ENCODE measurements at places on chromosomes 12 and 14.

GRCh38 chr12:21941506-21942376 lies 515 bp upstream of the ABCC9 start:
- peak; percentile 70 for DNase-seq

GRCh38 chr12:68292151-68292943 lies 38.9 kb upstream of the IL22 start:
- no peak for DNase-seq

- no peak for DNase-seq
Measured at GRCh38 chr12:14962153-14962539, 745 bp upstream of the ARHGDIB start.

GRCh38 chr12:55736780-55737580 lies 5.9 kb upstream of the GDF11 start:
- peak; percentile 98 for DNase-seq

GRCh38 chr14:94113490-94113889 lies 3.0 kb downstream of the IFI27 start:
- DNase-seq, result no peak

- no peak for DNase-seq
Measured at GRCh38 chr12:116313194-116313927, 35.9 kb upstream of the MED13L start.

DNA sequence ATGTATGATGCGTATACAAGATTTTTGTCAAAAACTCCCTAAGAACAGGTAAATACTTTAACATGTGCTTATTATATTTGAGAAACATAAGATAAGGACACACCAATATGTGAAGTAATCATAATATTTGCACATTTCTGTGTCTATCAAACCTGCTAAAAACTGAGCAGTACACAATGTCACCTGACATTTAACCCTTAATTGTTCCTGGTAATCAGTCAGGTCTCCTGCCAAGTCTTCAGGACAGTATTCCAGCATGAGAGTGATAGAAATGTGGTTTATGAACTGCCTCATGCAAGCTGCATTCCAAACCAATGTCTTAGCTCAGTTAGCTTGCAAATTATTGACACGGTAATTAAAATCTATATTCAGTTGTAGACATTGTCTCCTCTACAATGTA lies 4.2 kb downstream of the SOX5 start:
- no peak for DNase-seq

DNA sequence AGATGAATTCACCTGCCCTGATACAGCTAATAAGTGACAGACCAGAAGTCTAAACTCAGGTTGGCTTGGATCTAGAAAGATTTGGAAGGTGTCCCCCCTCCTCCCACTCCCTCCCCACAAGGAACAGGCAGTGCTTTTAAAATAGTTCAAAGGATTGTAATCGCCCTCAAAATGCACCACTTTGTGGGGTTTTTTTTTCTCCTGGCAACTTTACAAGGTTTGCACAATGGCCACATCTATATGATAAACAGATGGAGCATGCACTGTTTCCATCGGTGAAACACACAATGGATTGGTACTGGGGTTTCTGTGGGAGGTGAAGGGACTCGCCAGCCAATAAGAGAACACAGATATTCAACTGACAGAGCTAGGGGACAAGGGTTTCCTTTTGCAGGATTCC lies 137.4 kb downstream of the LLPH start:
- no peak for DNase-seq

GRCh38 chr12:119459481-119459880 lies 125.0 kb downstream of the CCDC60 start:
- DNase-seq, result peak; percentile 28

DNA sequence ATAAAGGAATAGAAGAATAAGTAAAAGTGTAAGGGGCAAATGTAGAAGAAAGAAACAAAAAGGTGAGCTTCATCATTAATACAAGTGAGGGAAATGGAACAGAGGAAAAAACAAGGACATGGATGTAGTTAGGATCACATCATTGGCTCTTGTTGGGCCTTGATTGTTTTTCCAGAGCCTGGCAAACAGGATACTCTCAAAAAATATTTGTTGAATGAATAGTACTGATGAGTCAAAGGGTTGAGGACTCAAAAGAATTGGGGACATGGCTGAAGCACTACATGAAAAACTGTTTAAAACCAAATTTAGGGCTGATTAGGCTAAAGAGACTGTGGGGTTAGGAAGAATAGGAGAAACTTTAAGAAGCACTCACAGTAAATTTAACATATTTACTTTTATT lies 11.4 kb upstream of the SRP54 start:
- no peak for DNase-seq

- no peak for DNase-seq
Measured at GRCh38 chr12:109822951-109823411, 10.2 kb downstream of the TRPV4 start.

- DNase-seq, result no peak
Measured at GRCh38 chr14:59239022-59239421, 50.6 kb downstream of the DAAM1 start.

GRCh38 chr14:31592631-31593030 lies 31.4 kb downstream of the NUBPL start:
- no peak for DNase-seq

GRCh38 chr12:5430641-5431603 lies 986 bp upstream of the NTF3 start:
- DNase-seq, result peak; percentile 46

- DNase-seq, result no peak
Measured at GRCh38 chr12:25546318-25546717, 6.8 kb downstream of the LMNTD1 start.

DNA sequence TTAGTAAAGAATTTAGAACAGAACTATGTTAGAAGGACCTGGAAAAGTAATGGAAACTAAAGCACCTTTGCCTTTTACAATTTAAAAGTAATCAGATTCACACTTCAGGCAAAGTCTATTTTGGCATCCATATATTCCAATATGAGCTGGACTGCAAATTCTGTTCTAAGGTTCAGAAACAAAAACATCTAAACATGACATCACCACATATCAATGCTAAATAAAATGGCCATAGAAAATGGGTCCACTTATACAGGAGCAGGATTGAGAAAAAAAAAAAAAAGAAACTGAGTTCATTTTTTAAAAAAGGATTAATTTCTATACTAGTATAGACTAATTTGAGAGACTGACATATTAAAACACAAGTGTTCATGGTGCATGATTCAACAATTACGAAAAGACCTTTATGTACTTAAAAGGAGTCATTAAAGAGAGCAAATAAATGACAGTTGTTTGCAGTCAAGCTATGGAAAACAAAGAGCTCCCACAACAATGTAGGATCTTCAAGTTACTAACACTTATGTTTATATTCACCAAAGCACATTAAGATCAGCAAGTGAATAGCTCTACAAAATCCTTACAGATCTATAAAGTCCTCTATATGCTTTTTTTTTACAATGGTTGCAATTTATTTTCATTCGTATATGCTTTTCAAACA lies 45.7 kb downstream of the DICER1 start:
- DNase-seq, result no peak

GRCh38 chr12:29148911-29149690 lies at the start of gene FAR2:
FAR2 (plus strand) TSS chr12:29149278; CDS start chr12:29270450, 121,172 bp downstream.
- peak; percentile 83 for DNase-seq

- DNase-seq, result peak; percentile 88
Measured at GRCh38 chr12:89098441-89099112, 253.7 kb downstream of the DUSP6 start.

GRCh38 chr14:47541662-47542061 lies 133.7 kb downstream of the MDGA2 start:
- DNase-seq, result peak; percentile 16

DNA sequence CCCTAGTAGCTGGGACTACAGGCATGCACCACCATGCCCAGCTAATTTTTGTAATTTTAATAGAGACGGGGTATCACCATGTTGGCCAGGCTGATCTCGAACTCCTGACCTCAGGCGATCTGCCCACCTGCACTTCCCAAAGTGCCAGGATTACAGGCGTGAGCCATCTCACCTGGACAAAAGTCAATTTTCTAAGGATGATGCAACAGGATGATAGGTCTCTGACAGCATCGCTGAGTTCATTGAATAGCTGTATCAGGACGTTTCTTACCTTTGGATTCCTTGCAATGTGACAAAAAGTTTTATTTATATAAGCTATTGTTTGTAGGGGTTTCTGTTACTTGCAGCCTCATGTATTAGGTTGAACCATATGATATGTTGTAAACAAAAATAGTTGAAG lies 55.5 kb upstream of the PCED1B start:
- no peak for DNase-seq
